ENCODE measurements at places on chromosomes 13 and 19.

GRCh38 chr13:99721606-99722337 is 220.5 kb downstream of the TM9SF2 start:
- DNase-seq: no peak

GRCh38 chr19:43789029-43789428 is 8.3 kb upstream of the KCNN4 start:
- no peak for DNase-seq

DNA sequence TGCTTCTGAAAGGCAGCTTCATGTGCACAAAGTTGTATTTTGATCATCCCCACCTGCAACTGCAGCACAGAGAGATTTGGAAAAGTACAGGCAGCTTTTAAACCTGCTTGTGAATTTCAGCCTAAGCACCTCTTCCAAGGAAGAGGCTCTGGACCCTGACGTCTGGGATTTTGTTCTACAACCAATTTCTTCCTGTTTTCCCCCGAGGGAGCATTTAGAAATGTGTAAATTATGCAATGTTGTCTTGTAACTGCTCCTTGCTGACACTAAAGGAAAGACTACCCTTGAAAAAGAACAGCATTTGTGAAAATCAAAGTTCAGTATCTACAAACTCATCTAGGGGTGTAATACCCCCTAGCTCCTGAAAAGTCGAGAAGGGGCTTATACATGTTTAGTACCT is 15.4 kb downstream of the MED26 start:
- no peak for DNase-seq

DNA sequence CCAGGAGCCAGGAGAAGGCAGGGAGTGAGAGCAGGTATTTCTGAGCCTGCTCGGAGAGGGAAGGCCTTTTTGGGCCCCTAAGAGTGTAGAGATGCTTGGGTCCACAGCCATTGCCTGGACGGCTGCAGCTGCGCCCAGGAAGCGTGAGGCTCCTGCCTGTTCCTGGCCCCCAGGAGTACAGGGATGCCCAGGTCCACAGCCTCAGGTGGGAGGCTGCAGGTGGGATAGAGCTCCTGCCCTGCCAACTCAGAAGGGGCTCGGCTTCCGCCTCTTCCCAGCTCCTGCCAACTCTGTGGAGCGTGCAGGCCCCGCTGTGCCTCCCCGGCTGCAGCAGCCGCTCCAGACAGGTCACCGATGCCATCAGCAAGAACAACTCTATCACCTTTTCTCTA is 351.0 kb upstream of the PCDH20 start:
- DNase-seq: no peak

DNA sequence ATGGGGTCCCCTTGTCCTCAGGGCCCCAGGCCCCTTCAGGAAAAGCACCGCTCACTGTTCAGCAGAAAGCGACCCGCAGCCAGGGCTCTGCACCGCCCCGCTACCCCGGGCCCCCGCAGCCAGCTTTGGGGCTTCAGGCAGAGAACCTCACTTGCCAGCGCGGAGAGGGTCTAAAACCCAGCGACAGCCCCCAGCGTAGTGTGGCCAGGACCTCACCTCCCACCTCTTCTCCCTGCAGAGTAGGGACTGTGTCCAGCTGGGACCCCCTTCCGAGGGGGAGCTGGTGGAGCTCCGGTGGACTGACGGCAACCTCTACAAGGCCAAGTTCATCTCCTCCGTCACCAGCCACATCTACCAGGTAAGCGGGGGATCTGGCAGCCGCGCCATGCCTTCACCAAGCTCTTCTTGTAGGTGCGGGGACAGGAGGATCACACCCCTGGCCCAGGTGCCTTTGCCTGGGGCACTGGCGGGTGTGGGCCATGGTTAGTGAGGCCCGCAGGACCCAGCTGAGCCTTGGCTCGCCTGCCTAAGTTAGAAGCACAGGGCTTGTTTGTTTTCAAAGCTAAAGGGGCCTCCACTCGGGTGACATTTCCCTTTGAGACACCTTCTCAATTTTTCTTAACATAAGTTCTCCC is 175.7 kb downstream of the KDM4B start:
- DNase-seq: no peak

GRCh38 chr19:11881151-11881800 is 6.3 kb upstream of the ZNF69 start:
- DNase-seq: peak; percentile 77
